COR-L47 (cell line): ENCODE measurements at places on chromosomes 7 and 10.

DNA sequence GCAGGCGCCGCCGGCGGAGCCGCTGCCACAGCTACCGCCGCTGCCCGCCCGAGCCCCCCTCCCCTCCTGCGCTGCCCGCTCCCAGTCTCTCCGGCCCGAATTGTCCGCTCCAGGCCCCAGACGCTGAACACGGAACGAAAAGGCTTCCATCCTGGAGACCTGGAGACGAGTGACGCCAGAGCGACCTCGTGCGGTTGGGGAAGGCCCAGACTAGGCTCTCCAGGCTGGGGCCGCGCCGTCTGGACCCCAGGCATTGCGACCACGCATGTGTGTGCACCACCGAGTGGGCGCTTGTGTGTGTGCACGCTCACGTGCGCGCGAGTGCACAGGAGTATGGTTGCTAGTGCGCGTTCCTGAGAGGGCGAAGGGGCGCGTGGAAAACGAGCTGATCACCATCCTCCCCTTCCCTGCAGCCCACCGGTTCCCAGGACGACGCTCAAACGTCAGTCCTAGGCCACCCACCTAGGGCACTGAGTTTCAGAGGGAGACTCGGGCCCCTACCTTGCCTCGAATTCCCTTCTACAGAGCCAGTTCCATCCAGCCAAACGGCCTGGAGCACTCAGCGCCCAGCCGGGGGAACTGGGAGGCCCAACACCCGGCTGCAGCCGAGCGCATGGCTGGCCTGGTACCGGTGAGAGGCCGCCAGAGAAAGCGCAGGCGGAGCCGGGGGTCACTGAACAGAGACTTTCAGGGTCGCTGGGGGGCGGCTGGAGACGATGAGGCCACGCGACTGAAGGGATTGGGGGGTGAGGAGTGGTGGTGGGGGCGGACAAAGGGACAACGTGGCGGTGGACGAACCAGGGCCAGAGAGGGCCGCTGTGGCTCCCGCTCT, 11.6 kb downstream of the LBX1 start:
- DNase-seq, result no peak

- DNase-seq, result peak; percentile 51
Observed at GRCh38 chr10:132418527-132419416, 21.8 kb downstream of the PWWP2B start.

DNA sequence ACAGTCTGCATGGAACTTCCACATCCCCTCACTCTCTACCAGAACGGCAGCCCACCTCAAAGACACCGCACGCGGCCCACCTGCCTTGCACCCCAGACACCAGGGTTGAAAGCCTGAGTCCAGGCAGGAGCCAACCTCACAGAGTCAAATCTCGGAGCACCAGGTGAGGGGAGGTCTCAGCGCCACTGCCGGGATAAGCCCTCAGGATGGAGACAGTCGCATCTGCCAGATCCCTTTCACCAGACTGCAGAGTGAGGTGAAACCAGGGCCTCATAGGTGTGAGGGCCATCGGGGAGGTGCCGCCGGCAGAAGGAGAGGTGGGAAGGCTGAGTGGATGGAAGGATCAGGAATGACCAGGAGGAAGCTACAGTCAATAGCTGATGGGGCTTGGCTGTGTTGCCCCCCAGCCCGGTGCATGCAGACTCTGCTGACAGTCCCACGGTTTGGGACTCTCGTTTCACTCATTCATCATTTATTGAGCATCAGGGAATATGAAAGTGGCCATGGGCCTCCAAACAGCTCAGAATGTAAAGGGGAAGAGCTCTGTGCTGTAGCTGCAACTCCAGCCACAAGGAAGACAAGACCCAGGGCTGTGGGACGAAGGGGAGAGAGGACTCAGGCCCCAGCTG, 315.0 kb downstream of the PTPRN2 start:
- no peak for DNase-seq

DNA sequence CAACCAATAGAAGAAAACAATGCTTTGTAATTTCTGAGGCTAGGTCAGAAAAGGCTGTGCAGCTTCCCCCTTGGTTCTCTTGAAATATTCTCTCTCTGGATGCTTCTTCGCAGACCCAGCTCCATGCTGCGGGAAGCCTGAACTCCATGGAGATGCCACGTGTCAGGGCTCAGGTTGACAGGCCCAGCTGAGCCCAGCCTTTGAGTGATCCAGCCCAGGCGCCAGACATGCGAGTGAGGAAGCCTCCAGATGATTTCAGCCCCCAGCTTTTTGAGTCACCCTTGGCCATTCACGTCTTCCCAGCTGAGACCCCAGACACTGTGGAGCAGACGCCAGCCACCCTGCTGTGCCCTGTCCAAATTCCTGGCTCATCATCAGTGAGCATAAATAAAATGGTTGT, 378.4 kb upstream of the NRP1 start:
- DNase-seq, result no peak

DNA sequence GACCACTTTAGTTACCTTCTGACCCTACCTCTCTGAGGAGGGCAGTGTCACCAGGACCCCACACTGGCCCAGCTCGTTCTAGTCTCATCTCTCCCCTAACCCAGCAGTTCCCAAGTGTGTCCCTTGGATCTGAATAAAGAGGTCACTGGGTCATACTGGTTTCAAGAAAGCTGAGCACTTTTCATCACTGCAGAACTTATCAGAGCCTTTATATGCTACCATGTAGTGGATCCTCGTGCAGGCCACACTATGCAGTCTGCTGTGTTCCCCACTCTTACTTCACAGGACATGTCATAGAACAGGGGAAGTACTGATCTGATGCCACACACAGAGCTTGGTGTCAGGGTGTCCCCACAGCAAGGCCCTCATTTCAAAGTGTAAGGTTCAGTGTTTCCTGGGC, 113.8 kb downstream of the GFRA1 start:
- DNase-seq, result no peak

GRCh38 chr10:67925449-67926005, 41.1 kb downstream of the SIRT1 start:
- DNase-seq, result no peak

DNA sequence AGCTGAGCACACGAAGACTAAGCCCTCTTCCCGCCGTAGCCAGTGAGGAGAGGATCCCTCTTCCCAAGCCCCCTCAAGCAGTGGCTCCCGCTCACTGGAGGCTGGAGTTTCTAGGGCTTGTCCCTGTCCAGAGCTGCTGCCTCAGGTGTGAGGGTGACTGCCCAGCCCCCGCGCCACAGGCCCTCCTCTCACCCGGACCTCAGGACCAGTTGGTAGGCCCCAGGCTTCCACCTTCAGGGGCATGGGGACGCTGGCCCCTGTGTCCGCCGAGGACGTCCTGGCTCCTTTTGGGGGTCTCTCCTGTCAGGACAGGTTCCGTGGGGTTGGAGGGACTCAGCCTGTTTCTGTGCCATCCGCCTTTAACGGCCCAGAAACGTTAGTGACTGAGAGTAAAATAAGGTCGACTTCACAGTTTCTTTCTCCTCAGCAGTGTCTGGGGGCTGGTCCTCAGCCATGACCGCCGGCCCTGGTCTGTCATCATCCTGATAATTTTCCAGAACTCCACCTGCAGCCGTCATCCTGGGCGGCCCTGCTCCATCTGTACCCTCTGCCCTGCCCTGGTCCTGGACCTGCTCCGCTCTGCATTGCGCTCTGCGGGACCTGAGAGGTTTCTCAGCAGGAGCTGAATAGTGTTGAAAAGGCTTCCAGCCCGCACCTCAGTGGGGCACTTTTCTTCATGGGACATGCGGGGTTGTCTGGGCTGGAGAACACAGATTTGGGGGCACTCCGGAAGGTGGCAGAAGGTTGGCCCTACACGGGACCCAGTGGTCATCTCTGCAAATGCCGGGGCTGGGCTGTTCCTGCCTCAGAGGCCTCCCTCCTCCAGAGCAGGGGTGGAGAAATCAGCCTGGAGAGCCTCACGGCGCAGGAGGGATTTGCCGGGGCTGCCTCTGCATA, 36.0 kb upstream of the FAM20C start:
- DNase-seq, result no peak

- no peak for DNase-seq
Observed at GRCh38 chr7:99497766-99498545, 2.1 kb downstream of the ZNF394 start.

- DNase-seq, result no peak
Observed at GRCh38 chr10:113704637-113705343, 25.1 kb downstream of the CASP7 start.

- DNase-seq, result no peak
Observed at GRCh38 chr10:102297101-102297500, 51.8 kb downstream of the GBF1 start.

DNA sequence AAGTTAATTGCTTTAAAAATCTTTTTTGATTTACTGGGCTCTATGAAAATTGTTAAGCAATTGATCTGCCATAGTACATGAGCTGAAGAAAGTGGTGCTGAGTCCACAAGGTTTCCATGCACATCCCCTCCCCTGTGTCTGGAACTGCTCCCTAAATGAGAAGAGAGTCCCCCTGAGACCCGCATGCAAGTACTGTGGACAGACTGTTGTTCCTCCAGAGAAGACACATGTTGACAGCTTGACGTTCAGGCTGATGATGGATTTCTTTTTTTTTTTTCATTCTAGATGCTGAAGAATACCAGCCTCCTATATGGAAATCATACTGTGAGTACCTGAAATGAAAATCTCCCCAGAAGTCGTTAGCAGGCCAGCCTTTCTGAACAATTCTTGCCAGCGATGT, 159.8 kb downstream of the CHN2 start:
- DNase-seq, result peak; percentile 32

DNA sequence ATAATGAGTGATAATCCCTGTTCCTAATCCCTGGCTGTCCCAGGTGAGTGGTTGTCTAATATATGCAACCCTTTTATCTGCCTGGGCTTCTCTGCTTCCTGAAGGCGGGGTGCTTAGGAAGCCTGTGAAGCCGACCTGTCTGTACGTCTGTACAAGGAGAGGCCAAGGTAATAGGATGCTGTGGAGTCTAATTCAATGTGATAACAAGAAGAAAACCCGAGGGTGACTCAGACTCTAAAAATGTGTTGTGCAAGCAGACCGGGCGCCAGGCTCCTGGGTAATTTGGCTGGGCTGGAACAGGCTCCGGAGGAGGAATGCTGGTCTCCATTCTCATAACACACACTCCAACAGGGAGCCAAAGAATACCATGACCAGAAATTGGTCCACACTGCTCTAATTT, 43.6 kb downstream of the THNSL1 start:
- no peak for DNase-seq
